Hindlimb muscle (tissue), 1 donor: ENCODE measurements at places on chromosomes 3 and 15.

GRCh38 chr3:42092006-42092405 is 849 bp downstream of the TRAK1 start:
- DNase-seq: no peak

DNA sequence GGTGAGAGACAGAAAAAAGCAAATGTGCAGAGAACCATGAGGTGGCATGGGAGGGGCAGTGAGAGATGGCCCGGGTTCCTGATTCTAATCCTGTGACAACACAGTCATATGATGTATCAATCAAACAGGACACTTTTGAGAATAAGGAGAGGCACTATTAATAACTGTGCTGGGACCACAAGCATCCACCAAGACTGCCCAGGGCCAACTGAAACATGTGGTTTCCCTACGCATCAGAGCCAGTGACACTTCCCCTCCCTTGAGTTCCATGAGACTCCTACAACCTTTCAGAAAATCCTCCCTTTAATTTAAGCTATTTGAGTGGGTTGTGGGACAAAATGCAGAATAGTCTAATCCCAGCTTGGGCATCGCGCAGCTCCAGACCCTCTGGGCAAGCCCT is 17.4 kb downstream of the SH3BP5 start:
- DNase-seq: no peak

DNA sequence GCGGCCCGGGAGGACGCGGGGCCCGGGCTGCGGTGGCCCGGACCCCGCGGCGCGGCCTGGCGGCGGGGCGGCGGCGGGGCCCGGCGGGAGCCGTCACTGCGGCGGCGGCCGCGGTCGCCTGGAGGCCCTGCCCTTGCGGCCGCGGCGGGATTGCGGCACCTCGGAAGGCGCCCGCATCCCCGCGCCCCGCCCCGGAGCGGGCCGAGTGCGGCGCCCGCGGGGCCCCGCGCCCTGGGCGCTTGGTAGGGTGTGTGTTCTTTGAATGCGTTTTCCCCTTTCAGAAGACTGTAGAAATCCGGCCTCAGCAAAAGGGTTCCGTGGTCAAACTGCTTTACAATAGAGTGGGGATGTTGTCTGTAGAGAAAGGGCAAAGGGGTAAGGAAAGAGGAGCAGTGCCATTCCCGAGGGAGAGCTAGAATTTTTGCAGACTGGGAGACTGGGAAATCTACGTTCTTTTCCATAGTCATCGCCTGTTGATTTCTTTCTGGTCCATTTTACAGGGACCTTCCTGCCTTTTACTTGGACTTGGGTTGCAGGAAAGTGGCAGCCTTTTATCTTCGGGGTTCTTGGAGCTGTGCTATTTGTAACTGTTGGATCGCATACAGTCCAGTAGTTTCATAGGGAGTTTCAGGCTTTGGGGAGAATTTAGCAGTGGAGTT is 630 bp downstream of the SNRK start:
- no peak for DNase-seq

GRCh38 chr15:29244544-29244943 is 25.1 kb downstream of the NSMCE3 start:
- DNase-seq: no peak

- no peak for DNase-seq
Observed at GRCh38 chr15:57624730-57625129, 33.0 kb downstream of the MYZAP start.

GRCh38 chr3:158954420-158954819 is 152.6 kb downstream of the MFSD1 start:
- no peak for DNase-seq

DNA sequence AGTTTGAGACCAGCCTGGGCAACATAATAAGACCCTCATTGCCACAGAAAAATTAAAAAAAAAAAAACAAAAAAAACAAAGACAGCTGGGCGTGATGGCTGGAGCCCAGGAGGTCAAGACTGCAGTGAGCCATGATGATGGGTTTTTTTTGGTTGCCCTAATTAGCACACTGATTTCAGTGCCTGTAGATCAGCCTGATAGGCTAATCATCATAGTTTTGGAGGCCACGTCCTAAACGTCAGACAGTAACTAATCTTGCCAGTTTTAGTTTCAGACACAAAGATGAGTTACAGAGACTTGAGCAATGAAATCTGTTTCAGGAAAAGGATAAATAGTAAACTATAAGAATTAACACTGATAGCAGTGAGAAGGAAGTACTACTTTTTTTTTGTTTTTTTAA is 55.4 kb downstream of the LRCH3 start:
- DNase-seq: no peak

DNA sequence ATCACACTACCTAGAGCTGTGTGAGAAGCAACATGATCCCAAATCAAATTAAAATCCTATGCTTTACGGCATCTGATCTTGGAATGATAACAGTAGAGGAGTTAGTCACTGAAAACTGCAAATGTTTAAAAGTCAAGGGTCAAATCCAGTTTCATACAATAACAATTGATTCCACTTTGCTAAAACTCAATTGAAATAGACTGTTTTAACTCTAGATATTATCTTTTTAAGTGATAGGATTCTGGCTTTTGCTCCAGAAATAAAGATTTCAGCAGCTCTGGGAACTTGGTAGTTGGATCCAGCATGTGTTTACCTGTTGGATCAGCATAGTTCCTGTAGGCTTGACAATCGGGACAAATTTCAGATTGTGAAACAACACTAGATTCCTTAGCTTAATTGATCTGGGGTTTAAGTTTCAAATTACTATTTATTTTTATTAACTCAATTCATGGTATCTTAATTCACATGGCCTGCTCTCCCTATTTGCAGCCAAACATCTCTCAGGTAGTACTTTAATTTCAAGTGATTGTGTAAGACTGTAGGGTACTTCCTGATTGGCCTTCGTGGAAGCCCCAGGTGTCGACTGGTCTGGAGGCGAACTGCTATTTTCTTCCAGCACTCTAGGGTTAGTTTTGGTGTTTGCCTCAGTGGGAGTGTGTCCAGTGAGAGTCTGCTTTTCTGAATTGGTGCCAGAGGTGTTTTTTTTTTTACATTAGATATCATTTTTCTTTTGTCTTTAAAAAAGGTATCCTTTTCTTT is 16.6 kb downstream of the NFKBIZ start:
- no peak for DNase-seq

DNA sequence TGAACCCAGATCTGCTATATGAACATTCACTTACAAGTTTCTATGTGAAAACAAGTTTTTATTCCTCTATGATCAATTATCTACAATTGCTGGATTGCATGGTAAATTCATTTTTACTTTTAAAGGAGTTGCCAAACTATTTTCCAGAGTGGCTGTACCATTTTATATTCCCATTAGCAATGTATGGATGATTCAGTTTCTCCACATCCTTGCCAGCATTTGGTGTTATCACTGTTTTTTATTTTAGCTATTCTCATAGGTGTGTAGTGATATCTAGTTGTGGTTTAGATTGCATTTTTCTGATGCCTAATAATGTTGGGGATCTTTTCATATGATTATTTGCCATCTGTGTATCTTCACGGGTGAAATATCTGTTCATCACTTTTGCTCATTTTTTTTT is 78.3 kb downstream of the APBA2 start:
- DNase-seq: no peak

- no peak for DNase-seq
Observed at GRCh38 chr15:45259796-45260195, 7.8 kb downstream of the SLC28A2 start.

DNA sequence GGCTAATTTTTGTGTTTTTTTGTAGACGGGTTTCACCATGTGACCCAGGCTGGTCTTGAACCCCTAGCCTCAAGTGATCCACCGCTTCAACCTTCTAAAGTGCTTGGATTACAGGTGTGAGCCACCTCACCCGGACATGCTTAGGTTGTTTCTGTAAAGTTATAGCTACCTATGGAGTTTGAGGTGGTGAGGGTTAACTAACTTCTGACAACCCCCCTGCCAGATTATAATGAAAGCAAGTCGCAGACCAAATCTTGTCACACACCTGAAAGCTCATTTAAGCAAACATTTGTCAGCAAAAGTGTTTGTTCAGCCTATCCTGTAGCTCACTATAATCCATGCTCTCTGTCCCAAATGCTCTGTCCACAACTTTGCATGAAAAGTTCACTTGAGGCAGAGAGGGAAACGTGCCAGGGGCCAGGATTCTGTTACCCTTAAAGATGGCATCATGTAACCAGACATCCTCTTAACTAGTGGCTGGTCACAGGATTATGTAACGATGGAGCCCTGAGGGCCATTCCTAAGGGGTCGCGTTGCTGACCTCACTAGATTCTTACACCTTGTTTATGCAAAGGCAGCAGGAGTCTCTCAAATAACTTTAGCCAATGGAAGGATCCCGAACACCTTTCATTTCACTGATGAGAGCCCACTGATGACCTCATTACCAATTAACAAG is 24.1 kb upstream of the SENP5 start:
- no peak for DNase-seq

DNA sequence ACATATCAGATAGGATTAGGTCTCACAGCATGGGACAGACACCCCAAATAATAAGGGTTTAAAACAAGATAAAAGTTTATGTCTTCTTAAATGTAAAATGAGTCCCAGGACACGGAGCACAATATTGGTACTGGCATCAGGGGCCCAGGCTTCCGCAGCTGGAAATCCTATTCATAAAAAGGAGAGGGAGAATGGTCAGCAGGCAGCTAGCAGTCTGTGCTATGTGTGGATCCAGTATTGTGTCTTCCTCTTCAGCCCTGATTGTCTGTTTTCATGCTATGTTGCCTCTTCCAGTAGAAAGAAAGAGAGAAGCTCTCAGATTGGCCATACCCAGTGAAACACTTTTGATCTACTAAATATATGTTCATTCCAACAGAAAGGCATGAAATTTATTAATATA is 319.3 kb upstream of the SLCO3A1 start:
- DNase-seq: no peak

DNA sequence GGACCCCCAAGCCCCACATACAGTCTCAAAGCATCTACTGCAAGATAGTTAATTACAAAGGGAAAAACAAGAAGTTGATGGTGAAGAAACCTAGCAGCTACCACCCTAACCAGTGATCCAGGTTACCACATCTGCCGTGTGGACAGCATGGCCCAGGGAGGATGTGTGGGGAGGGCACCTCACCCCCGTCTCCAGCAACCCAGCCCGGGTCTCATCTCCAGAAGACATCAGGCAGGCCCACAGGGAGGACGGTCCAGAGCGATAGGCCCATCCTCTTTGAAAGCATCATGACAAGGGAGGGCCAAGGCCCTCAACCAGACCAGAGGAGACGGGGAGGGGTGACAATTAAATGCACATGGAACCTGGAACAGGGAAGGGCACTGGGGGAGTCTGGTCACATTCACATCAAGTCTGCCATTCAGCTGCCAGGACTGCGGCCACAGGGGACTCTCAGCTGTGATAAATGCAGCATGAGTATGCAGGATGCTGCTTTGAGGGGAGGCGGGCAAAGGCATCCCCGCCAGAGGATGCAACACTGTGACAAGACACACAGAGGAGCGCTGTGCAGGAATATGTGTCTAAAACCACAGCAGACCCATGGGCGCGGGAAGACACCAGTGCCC is 18.8 kb downstream of the ZXDC start:
- no peak for DNase-seq

DNA sequence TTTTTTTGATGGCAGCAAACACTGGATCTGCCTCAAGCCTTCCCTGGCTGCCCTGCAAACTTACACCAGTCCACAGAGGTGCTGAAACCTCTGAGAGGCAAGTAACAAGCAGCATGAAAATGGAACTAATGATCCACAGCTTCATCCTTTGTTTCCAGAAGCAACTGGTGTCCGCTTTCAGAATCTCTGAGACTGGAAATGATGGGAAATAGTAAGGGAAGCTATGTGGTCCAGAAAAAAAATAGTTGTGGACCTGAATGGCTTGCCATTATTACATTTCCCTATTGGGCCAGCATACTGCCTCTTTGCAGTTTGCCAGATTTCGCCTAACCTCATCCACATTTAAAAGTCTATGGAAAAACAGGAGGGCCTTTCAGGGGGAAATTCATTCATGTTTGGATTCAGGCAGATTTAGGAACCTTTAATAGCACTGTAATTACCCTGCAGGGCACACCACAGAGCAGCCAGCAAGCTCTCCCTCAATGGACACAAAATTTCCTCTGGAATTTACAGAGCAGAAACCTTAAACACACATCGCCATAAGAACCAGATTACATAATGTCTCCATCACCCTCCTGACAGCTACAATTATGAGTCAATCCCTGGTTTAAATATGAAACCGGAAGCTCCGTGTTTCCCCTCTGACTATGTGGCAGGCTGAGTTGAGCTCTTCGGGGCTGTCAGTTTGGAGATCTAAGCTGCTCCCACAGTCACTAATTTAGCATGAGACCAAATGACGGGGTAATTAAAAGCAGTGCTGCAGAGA is 134.4 kb downstream of the TMCO5A start:
- peak; percentile 79 for DNase-seq

GRCh38 chr3:16910207-16910606 is 25.5 kb downstream of the PLCL2 start:
- DNase-seq: no peak

DNA sequence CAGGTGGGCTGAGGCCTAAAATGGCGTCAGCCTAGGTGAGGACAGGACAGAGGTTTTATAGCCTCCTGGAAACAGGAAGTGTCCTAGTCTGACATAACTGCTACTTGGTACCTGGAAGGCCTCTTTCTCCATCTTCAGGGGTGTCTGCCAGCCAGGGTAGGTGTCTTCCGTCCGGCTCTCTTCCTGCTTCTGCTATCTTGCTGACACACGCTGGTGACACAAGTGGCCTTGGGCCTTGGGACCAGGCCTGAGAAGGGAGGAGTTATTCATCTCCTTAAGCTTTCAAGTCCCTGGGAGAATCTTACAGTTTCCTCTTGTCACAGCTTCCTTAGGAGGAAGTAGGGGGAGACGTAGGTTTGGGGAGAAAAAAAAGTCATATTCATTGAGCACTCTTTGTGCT is 551.3 kb downstream of the AGBL1 start:
- DNase-seq: no peak

DNA sequence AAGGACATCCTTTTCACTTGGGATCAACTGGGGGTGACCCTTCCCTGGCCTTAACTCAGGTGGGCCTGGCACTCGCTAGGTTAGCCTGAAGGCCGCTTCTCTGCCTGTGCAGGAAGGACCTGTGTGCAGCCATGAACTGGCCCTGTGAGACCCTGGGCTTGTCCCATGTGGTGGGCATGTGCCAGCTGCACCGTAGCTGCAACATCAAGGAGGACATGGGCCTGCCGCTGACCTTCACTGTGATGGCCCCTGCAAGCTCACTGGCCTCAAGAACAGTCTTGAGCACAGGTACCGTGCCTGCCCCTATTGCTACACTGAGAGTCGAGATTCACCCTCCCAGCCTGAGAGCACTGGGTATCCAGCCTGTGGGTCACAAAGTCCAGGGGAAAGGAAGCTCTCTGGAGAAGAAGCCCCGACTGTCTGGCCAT is 43.0 kb downstream of the SAXO2 start:
- DNase-seq: no peak

GRCh38 chr15:48090666-48091065 is 30.1 kb upstream of the SLC24A5 start:
- no peak for DNase-seq
